Stimulated activated CD8-positive, alpha-beta memory T cell treated with anti-CD3 and anti-CD28 coated beads, Interleukin-15, amount 100 ng/mL, for 1 hour (primary cell): ENCODE measurements at places on chromosomes 3 and 15.

DNA sequence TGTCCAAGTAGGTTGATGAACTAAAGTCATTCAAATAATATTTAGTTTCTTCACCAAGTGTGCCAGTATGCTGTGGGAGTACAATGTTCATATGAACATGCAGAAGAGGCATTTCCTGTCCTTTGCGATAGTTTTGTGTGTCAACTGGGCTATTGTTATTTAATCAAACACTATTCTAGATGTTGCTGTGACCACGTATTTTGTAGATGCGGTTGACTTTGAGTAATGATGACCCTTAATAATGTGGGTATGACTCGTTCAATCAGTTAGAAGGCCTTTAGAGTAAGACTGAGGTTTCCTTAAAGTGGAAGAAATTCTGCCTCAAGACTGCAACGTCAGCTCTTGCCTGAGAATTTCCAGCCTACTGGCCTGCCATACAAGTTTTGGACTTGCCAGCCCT is 470.7 kb upstream of the CBLB start:
- DNase-seq: no peak

- no peak for DNase-seq
Measured at GRCh38 chr15:36912311-36912712, 188.0 kb downstream of the MEIS2 start.

GRCh38 chr3:131349946-131350347 is 31.6 kb upstream of the NUDT16 start:
- no peak for DNase-seq

- no peak for DNase-seq
Measured at GRCh38 chr3:110938629-110939028, 133.0 kb upstream of the NECTIN3 start.

GRCh38 chr3:183244219-183244618 is 8.8 kb upstream of the B3GNT5 start:
- DNase-seq: no peak

DNA sequence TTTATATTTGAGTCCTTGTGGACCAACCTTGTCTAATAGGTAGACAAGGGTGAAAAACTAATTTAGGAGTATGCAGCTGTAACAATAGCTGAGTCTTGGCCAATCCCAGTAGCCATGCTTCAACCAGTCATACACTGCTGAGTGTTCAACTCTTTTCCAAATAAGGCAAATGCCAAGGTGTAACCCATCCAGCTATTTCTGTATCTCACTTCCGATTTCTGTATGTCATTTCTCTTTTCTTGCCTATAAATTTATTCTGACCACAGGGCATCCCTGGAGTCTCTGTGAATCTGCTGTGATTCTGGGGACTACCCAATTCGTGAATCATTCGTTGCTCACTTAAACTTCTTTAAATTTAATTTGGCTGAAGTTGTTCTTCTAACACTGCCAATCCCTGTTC is 93.2 kb downstream of the MAGI1 start:
- no peak for DNase-seq

- no peak for DNase-seq
Measured at GRCh38 chr3:81214631-81215030, 546.8 kb downstream of the GBE1 start.
